HepG2 (cell line): ENCODE measurements at places on chromosomes 13 and 19.

- DNase-seq = no peak
These were observed 1365.0 kb downstream of the EFNB2 start for GRCh38 chr13:105170438-105170837.

- DNase-seq = no peak
These were observed 42.4 kb downstream of the PSG3 start for GRCh38 chr19:42697884-42698283.

GRCh38 chr19:41089959-41090358 lies 1.7 kb downstream of the CYP2A13 start:
- DNase-seq = no peak

GRCh38 chr19:48487948-48488347 lies 18.8 kb downstream of the CYTH2 start:
- DNase-seq = peak; percentile 37

GRCh38 chr19:17149393-17150135 lies 65.6 kb upstream of the USE1 start:
- no peak for DNase-seq

- no peak for DNase-seq
These were observed 49.3 kb downstream of the IFT88 start for GRCh38 chr13:20616059-20616797.

DNA sequence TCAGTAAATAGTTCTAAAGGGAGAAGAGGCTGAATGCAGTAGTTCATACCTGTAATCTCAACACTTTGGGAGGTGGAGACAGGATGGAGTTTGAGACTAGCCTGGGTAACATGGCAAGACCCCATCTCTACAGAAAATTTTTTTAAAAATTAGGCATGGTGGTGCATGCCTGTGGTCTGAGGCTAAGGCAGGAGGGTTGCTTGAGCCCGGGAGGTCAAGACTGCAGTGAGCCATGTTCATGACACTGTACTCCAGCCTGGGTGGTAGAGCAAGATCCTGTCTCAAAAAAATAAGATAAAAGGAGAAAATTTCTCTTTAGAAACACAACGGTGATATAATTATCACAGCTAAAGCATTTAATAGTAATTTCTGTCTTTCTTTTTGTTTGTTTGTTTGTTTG lies 57.1 kb downstream of the SIPA1L3 start:
- no peak for DNase-seq

DNA sequence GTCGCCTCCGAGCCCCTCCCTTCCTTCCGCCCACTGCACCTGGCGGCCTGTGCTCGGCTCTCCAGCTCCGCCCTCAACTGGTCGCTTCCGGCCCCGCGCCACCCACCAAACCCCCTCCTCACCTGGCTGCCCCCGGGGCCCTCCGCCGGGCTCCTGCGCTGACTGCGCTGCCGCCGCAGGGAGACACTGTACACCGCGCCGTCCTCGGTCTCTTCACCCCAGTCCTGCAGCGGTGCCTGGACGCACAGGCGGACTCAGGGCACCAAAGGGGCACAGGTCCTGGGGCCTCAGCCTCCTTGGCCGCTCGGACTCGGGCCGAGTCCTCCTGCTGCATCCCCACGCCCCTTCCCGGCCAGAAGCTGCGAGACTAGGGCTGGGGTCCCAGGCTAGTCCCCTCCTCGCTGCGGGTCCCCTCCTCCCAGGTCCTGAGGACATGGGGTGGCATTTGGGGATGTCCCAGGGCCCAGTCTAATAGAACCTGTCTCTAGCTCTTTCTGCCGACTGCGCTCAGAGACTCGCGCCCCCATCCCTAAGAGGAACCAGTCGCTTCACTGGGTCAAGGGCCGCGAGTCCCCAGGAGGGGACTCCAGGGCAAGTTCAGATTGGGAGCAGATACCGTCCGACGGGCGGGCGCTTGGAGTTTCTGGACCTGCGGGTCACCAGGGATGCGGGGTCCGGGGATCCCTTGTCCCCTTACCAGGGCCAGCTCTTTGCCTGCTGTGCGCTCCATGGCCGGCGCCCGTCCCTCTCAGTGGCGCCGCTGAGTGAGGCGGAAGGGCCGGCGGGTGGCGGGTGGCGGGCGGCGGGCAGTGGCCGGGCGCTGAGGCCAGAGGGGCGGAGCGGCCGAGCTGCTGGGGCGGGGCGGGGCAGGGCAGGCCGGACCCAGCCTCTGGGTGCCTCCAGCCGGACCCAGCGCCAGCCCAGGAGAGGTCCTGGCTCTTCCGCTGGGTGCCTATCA lies at the start of gene RGL3:
Gene RGL3 (minus strand): TSS at position 766 of the 958 bp plus-strand sequence. CDS start 36 bp downstream, at position 730.
- DNase-seq = no peak

DNA sequence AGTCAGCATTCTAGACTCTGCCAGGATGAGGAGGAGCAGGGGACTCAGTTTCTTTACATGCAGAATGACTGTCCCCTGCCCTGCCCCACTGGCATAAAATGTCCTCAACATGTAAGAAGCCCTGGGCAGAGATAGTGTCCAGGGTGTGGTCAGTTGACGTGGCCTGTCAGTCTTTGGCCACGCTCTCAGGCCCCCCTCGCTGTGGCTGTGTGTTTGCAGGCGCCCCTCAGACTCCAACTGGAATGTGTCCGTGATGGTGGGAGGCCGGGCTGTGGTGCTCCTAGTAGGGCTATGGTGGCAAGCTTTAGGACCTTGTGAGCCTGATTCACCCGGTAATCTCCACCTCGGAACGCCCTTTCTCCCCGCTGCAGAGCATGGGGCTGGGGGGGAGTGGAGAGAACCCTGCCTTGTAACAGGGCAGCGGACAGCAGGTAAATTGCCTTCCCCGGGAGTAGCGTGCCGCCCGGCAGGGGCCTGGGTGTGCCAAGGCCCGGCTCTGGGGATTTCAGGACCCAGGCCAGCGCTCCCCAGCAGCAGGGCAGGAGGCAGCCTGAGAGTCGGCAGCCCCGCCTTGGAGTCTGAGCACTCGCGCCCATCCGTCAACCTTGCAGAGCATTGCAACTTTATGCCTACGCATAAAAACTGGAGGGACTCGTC lies 62.3 kb downstream of the CHST8 start:
- peak; percentile 7 for DNase-seq

- DNase-seq = no peak
These were observed 4.1 kb downstream of the IL27RA start for GRCh38 chr19:14035706-14036105.

- DNase-seq = no peak
These were observed 20.1 kb upstream of the CAMSAP3 start for GRCh38 chr19:7575434-7576040.

DNA sequence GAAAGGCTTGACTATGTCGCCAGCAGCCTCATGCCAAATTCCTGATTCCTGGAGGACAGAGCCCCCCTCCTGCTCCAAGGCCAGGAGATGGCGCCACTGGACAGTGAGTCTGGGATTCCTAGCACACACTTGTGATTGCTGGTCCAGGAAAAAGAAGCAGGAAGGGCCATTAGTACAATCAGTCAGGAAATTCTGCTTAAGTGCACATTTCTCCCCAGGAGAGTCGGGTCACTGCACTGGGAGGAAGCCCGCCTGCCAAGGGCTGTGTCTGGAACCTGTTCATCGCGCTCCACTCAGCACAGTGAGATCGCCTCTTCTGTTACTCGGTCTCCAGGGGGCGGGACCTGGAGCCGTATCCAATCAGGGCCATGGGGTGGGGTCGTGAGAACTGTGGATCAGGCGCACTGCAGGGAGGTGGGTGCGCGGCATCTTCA lies 65.1 kb downstream of the ZNF823 start:
- DNase-seq = peak; percentile 68

GRCh38 chr19:51628153-51628939 lies 1.9 kb downstream of the SIGLEC5 start:
- no peak for DNase-seq

GRCh38 chr13:109867766-109868165 lies 81.4 kb upstream of the IRS2 start:
- no peak for DNase-seq

DNA sequence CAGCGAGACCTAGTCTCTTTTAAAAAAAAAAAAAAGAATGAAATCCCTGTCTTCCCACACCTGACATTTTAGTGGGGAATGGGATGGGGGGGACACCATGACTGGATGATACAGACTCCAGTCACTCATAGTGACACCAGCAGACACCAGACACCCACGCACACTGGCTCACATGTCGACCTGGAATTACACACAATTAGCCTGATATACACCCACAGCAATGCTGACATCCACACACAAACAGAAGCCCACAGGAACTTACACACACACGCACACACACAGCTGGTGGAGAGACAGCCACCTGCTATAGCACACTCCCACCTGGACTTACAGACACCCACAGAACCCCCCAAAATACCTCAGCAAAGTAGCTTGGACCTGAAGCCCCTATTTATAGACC lies 8.3 kb upstream of the NANOS3 start:
- DNase-seq = no peak

GRCh38 chr19:17888260-17888659 lies 16.5 kb downstream of the SLC5A5 start:
- no peak for DNase-seq

- DNase-seq = no peak
These were observed 42.8 kb downstream of the TRPM4 start for GRCh38 chr19:49200238-49200862.

DNA sequence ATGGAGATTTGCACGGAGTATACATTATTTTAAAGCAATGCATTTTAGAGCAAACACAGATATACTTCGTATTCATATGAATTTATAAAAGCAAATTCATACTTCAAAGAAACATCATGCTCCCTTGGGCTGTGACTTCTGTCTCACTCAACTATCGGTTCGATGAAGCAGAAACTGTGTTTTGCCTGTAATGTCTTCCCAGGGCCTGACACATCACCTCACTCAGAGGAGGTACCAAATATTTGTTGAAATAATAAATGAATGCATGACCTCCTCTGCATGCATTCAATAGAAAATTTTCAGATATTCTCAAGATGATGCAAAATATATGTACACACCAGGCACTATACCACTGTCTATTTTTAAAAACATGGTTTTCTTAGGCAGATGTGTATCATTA lies 432.7 kb downstream of the EFNB2 start:
- DNase-seq = no peak

GRCh38 chr13:25136880-25137787 lies 35.0 kb downstream of the AMER2 start:
- no peak for DNase-seq

DNA sequence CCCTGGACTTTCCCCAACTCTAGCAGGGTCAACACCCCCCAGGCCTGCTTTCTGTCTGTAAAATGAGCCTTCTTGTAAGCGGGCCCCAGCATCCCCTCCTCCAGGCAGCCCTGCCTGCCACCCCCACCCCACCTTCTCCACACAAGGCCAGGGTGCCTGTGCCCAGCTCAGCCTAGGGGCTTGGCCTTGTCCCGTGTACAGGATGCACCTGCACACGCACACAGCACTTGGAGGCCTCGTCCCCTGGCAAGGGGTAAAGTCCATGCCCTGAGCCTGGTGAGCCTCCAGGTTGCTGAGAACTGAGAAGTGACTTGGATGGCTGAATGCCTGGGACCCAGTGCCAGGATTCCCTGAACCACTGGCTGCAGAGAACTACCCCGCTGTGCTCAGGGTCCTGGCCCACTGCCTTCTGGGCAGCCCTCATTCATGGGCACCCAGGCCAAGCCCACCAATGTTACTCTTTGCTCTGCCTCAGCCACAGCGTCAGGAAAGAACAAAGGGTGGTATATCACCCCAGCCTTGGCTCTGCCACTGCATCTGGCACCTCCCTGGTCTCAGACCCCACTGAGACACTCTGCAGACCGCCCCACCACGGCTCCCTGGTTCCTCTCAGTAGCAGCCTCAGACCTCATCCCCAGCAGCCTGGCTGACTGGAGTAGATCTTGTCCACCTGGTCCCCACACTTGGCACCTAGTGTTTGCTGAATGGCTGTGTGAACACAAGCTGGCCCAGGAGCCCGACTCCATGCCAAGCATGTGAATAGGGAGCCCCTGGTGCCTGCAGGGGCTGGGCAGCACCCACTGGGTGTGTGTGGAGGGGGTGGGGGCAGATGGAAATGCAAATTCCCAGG lies 1.8 kb upstream of the TM6SF2 start:
- DNase-seq = no peak

DNA sequence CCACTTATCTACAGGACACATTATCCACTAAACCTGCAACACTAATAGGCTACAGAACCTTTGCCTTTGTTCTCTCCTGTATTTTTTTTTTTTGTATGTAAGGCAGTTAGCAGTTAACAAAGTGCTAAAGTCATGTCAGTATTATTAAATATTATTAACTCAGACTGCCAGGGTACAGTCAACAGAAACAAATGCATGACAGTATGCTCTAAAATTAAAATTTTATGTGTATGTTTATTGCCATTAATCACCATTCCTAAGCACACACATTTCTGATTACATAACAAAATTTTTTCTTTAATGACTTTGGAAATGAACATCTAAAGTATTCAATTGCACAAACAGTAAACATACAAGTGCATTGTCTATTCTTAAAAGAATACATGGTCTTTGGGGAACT lies 41.7 kb downstream of the XPO4 start:
- no peak for DNase-seq

GRCh38 chr19:43675906-43676305 lies 5.9 kb upstream of the PLAUR start:
- DNase-seq = no peak

DNA sequence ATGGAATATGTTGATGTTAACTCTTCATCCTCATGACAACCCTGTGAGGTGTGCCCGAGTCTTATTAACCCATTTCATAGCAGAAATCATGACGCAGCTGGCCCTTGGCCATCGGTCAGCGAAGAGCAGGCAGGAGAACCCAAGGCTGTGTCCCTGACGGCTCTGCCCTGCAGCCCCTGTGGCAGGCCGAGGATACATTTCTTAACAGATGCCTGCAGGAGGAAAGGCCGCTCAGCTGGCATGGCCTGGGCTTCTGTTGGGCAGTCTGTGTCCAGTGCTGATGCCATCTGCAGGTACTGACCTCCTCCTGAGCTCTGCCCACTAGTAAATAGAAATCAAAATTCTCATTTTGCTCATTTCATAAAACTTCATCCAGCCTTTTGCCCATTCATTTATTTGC lies 35.4 kb upstream of the MCF2L start:
- no peak for DNase-seq

DNA sequence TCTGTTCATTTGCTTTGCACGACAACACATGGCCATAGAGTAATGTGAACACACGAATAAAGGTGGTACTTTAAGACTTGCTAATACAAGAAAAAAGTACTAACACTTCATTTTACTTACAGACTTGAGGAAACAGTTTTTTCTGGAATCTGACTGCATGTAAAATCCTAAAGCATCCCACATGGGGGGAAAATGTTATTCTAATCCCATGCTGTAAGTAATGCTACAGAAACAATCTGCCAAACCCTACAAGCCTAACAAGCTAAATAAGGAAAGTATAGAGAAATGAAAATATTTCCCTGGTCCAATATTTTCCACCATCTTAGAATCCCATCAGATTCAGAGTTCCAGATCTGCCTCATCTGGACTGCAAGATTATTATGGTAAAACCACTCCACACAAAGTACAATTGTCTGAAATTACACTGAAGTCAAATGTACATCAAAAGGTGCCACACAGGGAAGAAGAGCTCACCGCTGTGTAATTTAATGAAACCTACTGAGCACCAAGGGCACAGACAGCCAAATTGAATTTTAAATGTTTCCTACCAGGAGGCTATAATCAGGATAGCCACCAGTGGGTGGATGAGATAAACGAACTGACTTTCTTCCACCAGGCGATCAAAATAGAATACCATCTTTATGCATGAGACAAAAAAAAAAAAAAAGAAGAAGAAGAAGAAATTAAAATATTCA lies 22.0 kb downstream of the LHFPL6 start:
- DNase-seq = no peak

- no peak for DNase-seq
These were observed 5.9 kb downstream of the DMKN start for GRCh38 chr19:35507561-35507960.

- DNase-seq = no peak
These were observed 1.3 kb downstream of the HNRNPL start for GRCh38 chr19:38848299-38849146.
